ENCODE measurements at places on chromosomes 6 and 20.

DNA sequence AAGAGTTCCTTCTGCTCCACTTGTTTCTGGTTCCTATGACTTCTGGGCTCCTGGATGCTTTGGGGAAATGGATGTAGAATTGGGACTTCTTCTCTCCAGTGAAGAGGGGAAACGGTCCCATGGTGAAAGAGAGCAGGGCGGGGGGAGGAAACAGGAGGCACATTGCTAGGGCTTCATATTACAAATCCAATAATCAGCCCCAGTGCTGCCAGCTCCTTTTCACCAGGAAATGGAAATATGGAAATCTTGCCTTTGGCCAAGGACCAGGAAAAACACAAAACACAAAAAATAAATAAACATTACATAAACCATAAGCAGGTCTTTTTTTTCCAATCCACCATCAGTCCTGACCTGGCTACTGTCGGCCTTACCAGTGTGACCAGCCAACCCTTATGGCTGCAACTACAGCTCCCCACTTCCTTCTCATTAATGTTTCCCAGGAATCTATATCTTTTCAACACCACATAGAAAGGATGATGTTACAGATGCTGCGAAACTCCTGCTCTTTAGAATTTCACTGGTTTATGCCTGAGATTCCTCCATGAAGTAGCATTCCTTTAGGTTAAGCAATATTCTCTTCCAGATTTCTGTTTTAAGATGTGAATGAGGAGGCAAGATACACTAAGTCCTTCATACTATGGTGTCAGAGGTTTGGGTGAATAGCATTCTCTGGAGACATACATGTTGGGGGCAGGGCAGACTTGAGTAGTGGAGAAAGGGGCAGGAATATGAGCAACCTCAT, 2.0 kb downstream of the PI3 start:
- DNase-seq = no peak

DNA sequence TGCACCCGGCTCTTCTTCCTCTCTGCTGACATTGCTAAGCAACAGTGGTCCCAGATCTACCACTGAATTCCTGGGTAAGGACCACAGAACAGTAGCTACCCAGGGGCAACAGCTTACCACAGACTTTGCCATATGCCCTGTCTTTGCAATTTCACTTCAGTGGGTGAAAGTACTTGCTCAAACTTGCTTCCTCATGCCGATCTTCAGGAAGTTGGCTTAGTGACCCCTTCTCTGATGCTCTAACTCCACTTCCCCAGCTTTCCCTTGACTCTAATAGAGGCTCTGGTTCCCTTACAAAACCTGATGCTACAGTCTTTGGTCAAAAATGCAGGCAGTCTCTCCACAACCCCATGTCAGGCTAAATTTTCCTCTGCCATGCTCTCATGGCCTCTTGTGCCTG, 3.3 kb upstream of the TAAR5 start:
- DNase-seq = no peak

DNA sequence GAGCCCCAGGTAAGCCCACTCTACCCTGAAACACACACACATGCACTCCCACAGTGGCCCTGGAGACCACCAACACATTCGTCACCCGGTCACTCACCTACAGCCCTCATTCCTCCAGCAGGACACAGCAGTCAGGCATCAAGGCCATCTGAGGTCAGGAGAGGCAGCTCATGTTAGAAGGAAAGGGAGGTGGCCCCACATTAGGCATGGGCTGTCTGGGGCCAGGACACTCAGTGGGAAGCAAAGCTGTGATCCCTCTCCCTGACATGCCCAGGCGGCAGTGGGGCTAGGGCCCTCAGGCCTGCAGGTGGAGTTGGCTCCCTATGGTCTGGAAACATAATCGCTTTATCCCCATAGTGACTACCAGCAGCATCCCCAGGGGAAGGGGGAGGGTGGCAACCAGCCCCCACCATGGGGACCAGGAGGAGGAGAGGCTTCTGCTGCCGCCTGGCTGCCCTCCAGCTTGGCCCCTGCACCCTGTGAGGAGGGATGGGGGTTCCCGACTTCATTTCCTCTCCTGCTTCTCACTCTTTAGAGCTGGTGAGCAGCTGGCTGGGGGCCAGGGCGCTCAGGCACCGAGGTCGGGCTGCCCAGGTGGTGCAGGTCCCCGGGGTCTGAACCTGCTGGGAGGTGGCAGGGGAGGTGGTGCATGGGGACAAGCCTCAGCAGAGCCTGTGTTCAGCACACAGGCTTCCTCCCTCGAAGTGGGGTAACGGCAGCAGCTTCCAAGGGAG, 76.6 kb upstream of the CST7 start:
- no peak for DNase-seq

DNA sequence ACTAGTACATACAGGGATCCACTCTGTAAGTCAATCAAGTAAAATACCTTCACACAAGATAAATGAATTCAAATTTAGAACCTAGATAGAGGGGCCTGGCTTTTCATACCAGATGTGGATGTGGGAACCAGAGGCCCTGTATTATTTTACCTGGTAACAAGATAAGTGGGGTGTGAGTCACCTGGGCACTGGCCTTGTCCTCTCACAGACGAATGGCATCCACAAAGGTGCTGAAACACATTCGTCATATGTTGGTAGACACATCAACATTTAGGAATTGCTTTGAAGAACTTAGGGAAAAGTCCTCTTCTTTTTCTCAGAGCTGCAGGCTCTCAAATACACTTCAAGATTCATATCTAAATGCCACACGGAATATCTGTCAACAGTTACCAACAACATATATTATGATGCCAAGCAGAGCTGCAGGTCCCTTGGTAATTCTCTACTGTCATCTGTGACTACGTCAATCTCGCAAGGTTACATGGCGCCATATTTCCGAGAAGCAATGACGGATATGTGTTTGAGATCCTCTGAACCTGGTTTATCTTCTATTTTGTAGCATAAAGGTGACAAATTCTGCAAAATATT, 618.6 kb downstream of the EPM2A start:
- no peak for DNase-seq

DNA sequence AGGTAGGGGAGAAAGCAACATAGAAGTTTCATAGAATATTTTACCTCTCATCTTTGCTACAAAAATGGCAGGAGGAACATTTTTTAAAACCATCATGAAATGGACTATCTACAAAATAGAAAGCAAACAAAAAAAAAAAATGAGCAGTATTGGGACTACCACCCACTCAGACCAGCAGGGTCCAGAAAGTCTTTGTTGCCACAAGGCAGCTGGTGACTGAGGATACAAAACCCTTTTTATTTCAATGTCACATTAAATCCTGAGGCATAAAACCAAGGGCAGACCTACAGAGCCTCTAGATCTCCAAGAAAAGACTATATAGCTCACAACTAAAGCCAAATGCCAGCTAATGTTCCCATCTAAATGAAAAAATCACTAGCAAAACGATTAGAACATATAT, 282.2 kb downstream of the PTPRK start:
- no peak for DNase-seq

Data from left ventricle myocardium superior (tissue), 1 donor.